ENCODE measurements at places on chromosomes 2 and 18.

- no peak overlapping the region for H3K27ac ChIP-seq
- no peak overlapping the region for H3K4me3 ChIP-seq
- H3K27me3 ChIP-seq = no peaks in the 10 kb centered on the region
- no peak for DNase-seq
These were observed 170.1 kb downstream of the RBM43 start for GRCh38 chr2:151091583-151091982.

DNA sequence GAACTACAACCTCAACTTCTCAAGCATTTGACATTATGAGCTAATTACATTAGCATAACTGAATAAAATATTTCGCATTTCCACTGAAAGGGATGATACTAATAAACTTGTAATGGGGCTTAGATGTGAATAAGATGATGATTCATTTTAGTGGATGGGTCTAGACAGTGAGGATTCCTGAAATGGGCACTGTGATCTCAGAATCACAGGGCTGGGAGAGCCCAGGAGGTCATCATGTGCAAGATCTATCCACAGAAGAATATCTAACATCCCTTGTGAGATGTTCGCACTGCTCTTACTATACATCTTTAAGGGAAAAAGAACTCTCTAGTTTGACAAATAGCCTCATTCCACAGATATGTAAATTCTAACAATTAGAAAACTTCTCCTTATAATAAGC is 245.7 kb downstream of the DYM start:
- H3K4me3 ChIP-seq = no peak overlapping the region
- peaks cover 3% of the 10 kb centered on the region for H3K4me1 ChIP-seq
- H3K27ac ChIP-seq = no peak overlapping the region
- peaks cover 11% of the 10 kb centered on the region for H3K36me3 ChIP-seq
- DNase-seq = no peak

- H3K36me3 ChIP-seq = no peaks in the 10 kb centered on the region
- H3K4me1 ChIP-seq = peaks cover 21% of the 10 kb centered on the region
- H3K27me3 ChIP-seq = no peaks in the 10 kb centered on the region
These were observed 60.3 kb upstream of the CREB1 start for GRCh38 chr2:207469451-207469850.

DNA sequence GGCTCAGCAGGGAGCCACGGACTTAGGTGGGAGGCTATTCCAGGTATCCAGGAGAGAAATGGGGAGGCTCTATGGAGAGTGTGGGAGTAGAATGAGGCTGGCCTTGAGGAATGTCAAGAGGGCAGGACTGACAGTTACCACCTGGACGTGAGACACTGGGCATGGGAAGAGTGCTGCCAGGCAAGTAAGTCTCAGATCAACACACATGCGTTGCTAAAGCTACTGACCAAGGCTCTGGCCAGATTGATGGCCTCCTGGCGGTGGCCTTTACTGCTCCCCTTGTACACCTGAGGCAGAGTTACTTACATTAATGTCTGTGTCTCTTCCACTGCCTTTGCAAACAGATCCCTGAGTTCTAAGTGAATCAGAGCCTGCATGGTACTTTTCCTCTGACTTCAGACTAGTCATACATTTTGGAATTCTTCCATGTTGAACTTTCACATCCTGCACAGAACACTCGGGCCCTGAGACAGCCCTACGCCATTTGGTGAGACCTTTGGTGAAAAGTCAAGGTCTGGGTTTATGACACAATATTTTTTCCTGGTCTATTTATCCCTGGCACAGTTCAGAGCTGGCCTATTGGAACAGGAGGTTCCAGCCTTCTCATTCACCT is 398.8 kb upstream of the TRIB2 start:
- H3K27me3 ChIP-seq = no peaks in the 10 kb centered on the region
- H3K27ac ChIP-seq = no peak overlapping the region
- H3K4me3 ChIP-seq = no peak overlapping the region
- H3K4me1 ChIP-seq = peaks cover 16% of the 10 kb centered on the region
- no peaks in the 10 kb centered on the region for H3K36me3 ChIP-seq
- DNase-seq = no peak

GRCh38 chr18:62612776-62613175 is 90.0 kb downstream of the ZCCHC2 start:
- DNase-seq = no peak
- H3K4me1 ChIP-seq = peaks cover 22% of the 10 kb centered on the region
- no peak overlapping the region for H3K27ac ChIP-seq

GRCh38 chr2:3267869-3268704 is 109.5 kb downstream of the EIPR1 start:
- H3K27me3 ChIP-seq = no peaks in the 10 kb centered on the region
- no peak for DNase-seq
- H3K27ac ChIP-seq = no peak overlapping the region
- H3K4me1 ChIP-seq = peaks cover 29% of the 10 kb centered on the region

- H3K36me3 ChIP-seq = peaks cover 38% of the 10 kb centered on the region
- H3K4me3 ChIP-seq = peak overlapping the region; percentile 13
- DNase-seq = no peak
- H3K27ac ChIP-seq = no peak overlapping the region
These were observed 137.6 kb downstream of the NCK2 start for GRCh38 chr2:105882341-105882740.

- H3K27me3 ChIP-seq = peaks cover 45% of the 10 kb centered on the region
- no peaks in the 10 kb centered on the region for H3K36me3 ChIP-seq
- H3K27ac ChIP-seq = no peak overlapping the region
- H3K4me1 ChIP-seq = peaks cover 15% of the 10 kb centered on the region
- no peak overlapping the region for H3K4me3 ChIP-seq
These were observed 25.5 kb upstream of the TUBB6 start for GRCh38 chr18:12282442-12283039.

DNA sequence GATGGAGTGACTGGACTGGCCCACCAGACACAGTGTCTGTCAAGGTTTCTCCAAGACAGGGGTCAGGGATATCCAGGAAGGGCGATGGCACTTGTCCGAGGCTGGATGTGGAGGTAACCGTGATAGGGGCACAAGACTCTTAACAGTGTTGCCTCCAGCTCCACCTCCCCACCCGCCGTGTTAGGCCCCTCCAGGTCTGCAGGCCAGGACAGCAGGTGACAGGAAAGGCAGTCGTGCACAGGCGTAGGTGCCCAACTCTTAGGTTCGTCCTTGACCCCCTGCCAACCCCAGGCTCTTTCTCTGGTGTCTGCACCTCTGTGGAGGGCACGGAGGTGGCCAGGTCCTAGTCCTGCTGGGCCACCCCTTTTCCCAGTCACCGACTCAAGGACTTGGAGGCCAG is 10.1 kb downstream of the ITM2C start:
- H3K27me3 ChIP-seq = no peaks in the 10 kb centered on the region
- H3K27ac ChIP-seq = no peak overlapping the region
- peaks cover 22% of the 10 kb centered on the region for H3K4me1 ChIP-seq
- H3K4me3 ChIP-seq = no peak overlapping the region
- no peak for DNase-seq

DNA sequence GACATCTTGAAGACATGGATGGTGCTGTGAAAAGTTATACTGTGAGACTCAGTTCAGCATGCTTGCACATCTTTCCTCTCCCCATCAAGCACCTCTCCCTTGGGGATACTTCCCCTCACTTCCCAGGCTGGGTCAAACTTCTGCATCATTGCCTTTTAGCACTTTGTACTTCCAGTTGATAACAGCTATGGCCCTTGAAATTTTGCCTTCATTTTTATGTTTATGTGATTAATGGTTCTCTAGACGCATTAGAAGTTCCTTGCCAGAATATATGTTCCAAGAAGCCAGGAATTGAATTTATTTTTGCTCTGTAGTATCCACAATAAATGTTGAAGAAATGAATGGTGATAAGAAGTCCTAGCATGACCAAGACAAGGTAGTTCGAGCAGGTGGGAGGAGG is 120.9 kb upstream of the ST6GAL2 start:
- no peaks in the 10 kb centered on the region for H3K27me3 ChIP-seq
- H3K4me3 ChIP-seq = no peak overlapping the region
- H3K36me3 ChIP-seq = no peaks in the 10 kb centered on the region
- no peaks in the 10 kb centered on the region for H3K4me1 ChIP-seq

- no peaks in the 10 kb centered on the region for H3K4me1 ChIP-seq
- no peaks in the 10 kb centered on the region for H3K27me3 ChIP-seq
- DNase-seq = no peak
- no peak overlapping the region for H3K4me3 ChIP-seq
- no peak overlapping the region for H3K27ac ChIP-seq
- no peaks in the 10 kb centered on the region for H3K36me3 ChIP-seq
These were observed 380.6 kb upstream of the UBE2E3 start for GRCh38 chr2:180599804-180600203.

DNA sequence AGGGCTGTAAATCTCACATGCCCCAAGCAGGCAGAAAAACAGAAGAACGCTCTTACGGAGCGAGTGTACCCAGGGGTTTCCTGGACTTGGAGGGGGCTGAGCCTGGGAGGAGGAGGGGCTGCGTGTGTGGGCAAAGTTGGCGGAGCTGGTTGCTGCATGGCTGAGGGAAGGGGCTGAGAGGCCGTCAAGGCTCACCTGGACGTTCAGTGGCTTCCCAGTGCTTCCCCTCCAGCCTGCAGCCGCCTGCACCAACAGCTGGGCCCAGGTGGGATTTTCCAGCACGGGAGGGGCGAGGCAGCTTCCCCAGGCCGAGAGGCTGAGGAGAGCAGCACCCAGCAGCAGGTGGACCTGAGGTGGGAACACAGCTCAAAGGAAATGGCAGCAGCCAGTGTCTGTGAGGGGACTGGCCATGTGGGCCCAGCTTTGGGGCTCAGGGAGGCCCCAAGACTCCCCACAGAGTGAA is 70.6 kb upstream of the CTDP1 start:
- H3K27ac ChIP-seq = no peak overlapping the region
- H3K4me1 ChIP-seq = no peaks in the 10 kb centered on the region
- no peak for DNase-seq

DNA sequence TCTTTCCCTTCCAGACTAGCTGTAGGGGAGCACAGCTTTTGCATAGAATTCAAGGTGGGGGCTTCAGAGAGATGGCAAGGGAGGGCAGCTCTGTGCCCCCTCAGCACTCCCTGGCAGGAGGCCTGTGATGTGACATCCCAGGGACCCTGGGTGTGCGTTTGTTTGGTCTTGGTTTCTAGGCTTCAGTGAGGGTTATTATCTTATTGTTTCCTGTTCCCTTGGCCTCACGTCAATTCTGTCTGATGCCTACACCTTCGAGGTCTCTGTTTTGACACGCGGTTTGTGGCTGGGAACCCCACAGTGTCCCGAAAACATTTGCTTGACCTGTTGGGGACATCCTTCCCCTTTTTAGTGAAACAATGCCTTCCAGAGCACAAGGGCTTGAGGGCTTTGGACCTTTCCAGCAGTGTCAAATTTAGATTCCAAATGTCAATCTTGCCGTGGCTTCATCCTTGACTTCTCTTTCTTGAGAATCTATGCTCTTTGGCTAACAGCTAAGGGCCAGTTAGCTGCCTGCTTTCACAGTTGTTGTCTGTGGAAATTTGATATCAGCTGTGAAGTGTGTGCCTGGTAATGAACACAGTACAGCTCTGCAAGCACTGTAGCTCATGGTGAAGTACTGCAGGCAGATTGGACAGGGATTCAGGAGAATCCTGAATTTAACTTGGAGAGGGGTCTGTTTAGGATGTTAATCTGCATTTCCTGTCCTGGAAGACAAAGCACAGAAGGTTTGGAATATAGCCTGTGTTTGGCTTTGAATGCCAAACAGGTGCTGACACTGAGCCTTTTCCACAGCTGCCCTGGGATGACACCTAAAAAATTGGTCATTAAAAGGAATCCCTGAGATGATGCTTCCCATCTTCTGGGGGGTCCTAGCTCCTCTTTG is 108.2 kb upstream of the CXCR4 start:
- peaks cover 3% of the 10 kb centered on the region for H3K27me3 ChIP-seq
- peaks cover 32% of the 10 kb centered on the region for H3K4me1 ChIP-seq
- no peak overlapping the region for H3K4me3 ChIP-seq
- DNase-seq = no peak
- H3K36me3 ChIP-seq = peaks cover 3% of the 10 kb centered on the region

All from neural crest cell (in vitro differentiated cells).